ENCODE measurements at places on chromosomes 1 and 21.

- DNase-seq: no peak
These were observed 66.1 kb downstream of the CYYR1 start for GRCh38 chr21:26506956-26507355.

GRCh38 chr21:42030311-42030710 is 20.2 kb upstream of the ZBTB21 start:
- no peak for DNase-seq

DNA sequence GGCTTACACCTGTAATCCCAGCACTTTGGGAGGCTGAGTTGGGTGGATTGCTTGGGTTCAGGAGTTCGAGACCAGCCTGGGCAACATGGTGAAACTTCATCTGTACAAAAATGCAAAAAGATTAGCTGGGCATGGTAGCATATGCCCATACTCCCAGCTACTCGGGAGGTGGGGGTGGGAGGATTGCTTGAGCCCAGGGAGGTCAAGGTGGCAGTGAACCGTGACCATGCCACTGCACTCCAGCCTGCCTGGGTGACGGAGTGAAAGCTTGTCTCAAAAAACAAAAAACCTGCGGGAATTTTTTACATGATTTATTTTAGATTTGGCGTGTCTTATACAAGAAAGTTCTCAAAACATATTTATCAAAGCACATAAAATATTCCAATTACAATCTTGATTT is 27.8 kb upstream of the MTR start:
- DNase-seq: no peak

- DNase-seq: no peak
These were observed 11.1 kb upstream of the REG4 start for GRCh38 chr1:119822406-119822805.

DNA sequence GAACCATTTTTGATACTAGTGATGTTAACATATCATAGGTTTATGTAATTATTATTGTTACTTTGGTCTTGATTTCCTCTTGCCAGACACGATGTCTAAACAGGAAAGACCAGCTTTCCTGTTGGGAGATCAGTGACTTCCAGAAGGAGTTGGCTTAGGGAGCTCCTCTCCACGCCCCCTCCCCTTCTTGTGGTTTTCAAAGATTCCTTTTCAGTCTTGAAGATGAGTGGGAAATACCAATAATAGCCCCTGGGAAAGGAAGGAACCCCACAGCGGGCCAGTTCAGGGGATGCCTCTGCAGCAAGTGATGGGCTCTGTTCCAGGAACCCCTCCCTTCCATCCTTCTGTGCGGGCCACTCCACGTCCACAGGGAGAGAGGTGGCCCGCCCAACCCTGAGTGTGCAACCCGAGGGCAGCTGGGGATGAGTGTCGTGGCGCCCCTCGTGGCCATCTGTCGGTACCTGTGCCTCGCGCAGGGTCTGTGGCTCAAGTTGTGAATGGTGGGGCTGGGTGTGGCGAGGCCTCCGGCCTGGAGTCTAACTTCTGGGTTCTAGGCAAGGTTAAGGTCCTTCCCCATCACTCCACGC is 65.7 kb downstream of the TLR5 start:
- no peak for DNase-seq

DNA sequence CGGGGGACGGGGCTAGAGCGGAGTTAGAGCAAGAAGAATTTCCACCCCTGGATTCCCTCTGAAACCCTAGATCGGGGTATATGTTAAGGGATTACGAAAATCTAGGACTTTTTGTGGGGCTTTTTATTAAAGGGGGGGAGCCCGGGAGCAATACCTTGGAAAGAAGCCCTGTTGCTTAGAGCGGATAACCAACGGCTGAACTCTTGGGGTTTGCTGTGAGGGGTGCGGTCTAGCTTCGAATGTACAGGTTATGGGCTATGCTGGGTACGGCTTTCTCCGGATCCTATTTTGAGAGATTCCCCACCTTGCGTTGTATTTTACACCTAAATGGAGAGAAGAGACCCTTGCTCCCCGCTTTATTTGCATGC is 626 bp downstream of the DYRK3 start:
- DNase-seq: no peak

GRCh38 chr1:216812966-216813365 is 89.7 kb upstream of the ESRRG start:
- no peak for DNase-seq

DNA sequence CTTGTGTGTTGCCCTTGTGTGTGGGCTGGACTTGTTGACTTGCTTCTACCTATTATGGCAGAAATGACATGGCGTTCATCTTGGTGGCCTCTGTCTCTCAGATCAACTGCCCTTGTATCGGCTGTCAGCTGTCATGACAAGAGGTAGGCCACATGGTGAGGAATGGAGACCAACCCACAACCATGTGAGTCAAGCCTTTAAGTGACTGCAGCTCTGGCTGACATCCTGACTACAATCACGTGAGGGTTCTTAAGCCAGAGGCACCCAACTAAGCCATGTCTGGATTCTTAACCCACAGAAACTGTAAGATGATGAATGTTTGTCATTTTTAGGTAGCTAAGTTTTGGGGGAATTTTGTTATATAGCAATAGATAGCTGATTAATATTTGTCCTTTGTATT is 82.1 kb downstream of the KCND3 start:
- DNase-seq: no peak

GRCh38 chr1:247402120-247402675 is 13.8 kb upstream of the NLRP3 start:
- DNase-seq: no peak

DNA sequence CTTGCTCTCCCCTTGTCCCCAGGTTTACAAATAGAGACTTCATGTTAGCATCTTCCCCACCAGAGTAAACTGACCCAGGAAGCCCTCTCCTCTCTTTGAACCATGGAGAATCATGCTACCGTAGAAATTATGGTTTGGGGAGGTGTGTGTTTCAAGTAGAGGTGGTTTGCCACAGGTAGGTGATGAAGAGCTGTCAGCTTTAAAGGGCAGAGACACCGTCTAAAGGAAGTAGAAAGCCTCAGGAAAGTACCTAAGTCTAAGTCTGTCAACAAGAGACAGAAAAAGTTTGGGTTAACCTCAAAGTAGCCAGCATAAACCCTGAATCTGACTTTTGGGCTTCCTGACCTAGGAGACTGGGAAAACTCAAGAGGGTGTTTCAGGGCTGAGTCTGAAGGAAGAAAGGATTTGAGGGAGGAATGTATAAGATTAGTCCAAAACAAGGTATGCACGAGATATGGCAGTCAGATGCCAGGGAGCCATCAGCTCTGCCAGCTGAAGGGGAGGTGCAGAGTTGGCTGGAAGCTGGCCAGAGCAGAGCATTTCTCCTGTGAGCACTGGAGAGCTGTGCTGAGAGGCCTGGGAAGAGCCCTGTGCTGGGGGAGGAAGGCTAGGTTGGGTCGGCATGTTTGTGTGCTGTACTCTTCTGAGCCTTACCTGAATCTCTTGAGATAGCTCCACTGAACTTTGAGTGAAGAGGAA is 14.3 kb downstream of the ADAMTSL4 start:
- DNase-seq: no peak

GRCh38 chr1:231072041-231072440 is 32.0 kb upstream of the FAM89A start:
- DNase-seq: no peak

GRCh38 chr1:231959225-231959884 is 332.8 kb downstream of the DISC1 start:
- no peak for DNase-seq

All from stimulated activated CD4-positive, alpha-beta T cell treated with anti-CD3 and anti-CD28 coated beads, TNF-alpha, amount 100 ng/mL, for 48 hours (primary cell).